ENCODE measurements at places on chromosomes 4 and X. TPM values are rescaled to one million over a fixed set of nuclear protein-coding genes. Genes with fewer than 3 reads are reported as not detected.

- DNase-seq: no peak
Measured at GRCh38 chrX:418927-419729, 32.4 kb upstream of the PPP2R3B start.

PDE5A gene
- total RNA-seq: 146 TPM

GRCh38 chrX:24235084-24235710 lies 78.7 kb downstream of the SUPT20HL2 start:
- DNase-seq: no peak

HELT gene
- total RNA-seq: not detected

Data from fibroblast of the aortic adventitia (primary cell).